ENCODE measurements at places on chromosomes 3 and 15.

DNA sequence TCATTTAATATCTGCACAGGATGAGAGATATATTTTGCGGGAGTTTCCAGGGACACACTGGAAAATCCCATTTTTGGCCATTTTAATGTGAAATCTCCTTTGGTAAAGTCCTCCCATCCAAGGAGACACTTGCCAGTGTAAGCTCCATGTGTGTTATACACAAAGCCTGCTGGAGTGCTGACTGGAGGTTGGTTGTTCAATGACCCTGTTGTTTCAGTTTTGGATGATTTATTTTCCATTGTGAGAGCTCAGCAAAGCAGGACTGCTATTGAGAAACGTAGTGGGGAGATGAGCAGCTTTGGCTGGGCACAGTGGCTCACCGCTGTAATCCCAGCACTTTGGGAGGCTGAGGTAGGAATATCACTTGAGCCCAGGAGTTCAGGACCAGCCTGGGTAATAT lies 127.7 kb downstream of the NUP210 start:
- DNase-seq: no peak

DNA sequence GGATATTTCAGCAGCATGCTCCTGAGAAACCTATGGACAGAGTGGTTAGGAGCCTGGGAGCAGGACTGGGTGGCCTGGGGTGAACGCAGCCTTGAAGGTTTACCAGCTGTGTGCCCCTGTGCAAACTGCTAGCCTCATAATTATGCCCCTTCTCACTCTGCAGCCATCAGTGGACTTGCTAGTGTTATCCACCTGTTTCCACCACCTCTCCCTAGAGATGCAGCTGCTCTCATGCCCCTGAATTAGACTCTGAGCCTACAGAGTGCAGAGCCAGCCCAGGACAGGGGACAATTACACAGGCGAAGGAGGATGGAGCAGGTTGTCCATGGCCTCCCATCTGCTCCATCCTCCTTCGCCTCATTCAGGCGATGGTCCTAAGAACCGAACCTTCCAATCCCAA lies 175.9 kb downstream of the ATP10A start:
- DNase-seq: no peak

DNA sequence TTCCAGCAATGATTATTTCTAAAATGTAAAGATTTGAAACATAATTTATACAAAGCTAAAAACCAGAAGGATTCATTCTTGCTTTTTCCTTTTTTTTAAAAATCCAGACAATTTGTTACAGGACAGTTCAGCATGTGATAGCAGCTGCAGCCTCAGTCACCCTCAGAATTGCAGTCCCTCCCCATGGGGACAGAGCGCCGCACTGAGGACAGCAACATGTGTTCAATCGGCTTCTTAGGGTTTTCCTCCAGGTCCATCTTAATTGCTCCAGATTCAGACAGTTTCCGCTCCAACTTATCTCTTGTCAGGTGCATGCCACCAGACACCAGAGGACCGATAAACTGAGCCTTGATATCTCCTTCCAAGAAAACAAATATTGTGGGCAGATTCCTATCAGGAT lies 134.9 kb upstream of the TBC1D5 start:
- no peak for DNase-seq

DNA sequence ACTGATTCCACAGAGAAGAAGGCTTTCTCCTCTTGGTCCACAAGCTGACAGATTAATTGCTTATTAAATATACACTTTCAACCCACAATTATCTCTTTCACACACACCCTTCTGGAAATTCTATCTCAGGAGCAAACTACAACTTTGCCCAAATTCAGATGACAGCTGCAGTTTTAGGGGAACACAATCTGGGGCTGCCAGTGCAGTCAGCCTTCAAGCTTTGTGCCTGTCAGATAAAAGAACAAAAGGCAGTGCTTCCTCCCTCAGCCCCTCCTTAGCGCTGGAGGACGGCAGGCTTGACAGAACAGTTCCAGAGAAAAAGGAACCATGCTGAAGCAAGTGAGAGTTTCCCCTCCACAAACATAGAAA lies 99.6 kb downstream of the TMCC1 start:
- DNase-seq: no peak

DNA sequence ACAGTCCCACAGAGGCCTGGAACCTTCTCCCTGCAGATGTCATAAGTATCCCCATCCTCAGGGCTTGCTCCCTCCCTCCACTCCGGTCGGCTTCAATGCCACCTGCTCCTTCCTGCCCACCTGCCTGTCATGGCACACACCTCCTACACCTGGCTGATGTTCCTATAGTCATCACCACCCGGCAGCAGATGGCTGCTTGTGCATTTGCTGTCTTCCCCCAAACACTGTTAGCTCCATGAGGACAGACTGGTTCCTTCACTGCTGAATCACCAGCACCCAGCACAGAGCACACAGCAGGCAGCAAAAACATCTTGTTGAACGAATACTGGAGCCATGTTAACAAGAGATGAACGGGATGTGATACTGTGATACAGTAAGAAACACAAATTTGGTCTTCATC lies 14.8 kb downstream of the TARS3 start:
- DNase-seq: no peak

DNA sequence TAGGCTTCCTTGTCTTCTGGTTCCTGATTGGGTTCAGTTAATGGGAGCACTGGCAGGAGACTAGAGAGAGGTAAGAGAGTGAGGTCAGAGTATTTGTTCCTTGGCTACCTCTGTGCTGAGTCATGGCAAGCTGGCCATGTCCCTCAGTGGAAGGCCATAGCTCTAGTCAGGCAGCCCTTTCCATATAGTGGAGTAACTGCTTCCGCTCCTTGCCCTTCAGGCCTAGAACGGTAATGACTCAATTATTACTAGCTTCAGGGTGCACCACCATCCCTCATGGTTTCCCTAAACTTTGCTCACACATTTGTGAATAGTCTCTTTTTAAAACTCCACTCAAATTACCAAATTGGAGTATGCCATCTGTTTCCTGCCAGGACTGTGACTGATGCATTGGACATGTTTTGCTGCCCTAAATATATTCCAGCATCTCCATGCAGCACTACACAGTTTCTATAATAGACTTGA lies 10.5 kb upstream of the ANO10 start:
- DNase-seq: peak; percentile 64

- DNase-seq: no peak
Measured at GRCh38 chr3:158976966-158977365, 175.1 kb downstream of the MFSD1 start.

DNA sequence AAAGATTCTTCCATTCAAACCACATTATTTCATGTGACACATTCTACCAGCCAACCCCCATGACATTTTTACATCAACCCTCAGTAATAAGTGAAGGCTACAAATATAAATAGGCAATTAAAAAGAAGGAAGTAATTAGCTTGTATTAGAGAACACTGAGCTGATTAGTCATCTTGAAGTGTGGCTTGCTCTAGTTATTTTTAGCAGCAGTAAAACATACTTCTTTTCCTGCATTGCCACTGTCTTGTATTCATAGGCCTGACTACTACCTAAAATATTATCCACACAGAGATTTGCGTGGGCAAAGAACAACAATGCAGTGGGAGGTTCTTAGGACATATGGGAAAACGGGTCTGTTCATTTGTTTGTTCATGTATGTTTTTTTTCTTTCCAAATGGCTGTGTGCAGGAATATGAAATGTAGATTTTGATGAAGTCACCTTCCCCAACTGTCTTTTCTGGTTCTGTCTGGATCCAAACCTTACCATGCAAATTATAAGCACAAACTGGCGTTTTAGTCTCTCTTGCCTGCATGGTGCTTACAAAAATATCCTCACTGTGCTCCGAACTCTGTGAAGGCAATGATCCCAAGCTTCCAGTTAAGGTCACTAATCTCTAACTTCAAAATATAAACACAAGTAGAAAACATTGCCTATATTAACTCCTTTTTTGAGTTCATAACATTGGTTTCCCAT lies 31.5 kb upstream of the TM4SF4 start:
- DNase-seq: peak; percentile 52

DNA sequence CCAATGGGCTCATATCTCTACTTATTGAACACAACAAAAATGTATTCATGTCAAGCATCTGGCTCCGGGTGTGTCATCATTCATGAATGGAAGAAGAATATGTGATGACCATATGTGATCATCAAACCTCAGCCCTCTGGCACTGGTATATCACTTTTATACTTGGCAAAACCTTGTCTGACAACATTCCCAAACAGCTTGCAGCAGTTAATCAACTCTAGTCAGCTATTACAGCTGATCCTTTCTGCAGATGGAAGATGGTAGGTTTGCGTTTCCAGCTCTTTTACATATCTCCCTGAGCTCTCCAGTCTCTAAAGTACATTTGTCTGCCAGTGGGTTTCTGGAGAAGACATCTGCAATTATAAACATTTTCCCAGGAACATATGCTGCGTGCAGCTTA lies 6.6 kb downstream of the PLSCR5 start:
- DNase-seq: peak; percentile 26

DNA sequence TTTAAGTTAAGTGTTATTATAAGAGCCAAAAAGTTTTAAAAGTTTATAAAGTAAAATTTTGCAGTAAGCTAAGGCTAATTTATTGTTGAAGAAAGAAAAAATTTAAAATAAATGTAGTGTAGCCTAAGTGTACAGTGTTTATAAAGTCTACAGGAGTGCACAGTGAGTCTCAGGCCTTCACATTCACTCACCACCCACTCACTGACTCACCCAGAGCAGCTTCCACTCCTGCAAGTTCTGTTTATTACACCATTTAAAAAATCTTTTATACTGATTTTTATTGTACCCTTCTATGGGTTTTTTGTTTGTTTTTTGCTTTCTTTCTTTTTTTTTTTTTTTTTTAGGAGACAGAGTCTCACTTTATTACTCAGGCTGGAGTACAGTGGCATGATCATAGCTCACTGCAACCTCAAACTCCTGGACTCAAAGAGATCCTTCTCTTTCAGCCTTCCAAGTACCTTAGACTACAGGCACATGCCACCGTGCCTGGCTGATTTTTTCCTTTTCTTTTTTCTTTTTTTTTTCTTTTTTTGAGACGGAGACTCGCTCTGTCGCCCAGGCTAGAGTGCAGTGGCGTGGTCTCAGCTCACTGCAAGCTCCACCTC lies 25.9 kb downstream of the CSTA start:
- DNase-seq: no peak

GRCh38 chr3:136262559-136262958 lies 12.4 kb downstream of the PCCB start:
- no peak for DNase-seq

DNA sequence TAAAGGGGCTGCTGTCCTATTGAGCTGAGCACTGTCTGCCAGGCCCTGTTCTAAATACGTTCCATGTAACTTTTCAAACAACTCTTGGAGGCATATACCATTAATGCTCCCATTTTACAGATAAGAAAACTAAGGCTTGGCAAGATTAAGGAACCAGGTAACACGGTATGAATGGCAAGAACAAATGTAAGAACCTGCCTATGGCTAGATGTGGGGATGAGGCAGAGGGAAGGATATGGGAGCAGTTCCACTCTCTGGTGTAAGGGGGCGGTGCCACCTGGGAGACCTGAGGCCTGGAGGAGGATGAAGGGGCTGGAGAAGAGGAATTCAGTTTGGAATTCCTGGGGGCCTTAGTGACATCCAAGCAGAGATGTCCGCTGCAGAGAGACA lies 3.8 kb upstream of the LMAN1L start:
- no peak for DNase-seq

- no peak for DNase-seq
Measured at GRCh38 chr15:71654720-71655174, 155.6 kb upstream of the NR2E3 start.

DNA sequence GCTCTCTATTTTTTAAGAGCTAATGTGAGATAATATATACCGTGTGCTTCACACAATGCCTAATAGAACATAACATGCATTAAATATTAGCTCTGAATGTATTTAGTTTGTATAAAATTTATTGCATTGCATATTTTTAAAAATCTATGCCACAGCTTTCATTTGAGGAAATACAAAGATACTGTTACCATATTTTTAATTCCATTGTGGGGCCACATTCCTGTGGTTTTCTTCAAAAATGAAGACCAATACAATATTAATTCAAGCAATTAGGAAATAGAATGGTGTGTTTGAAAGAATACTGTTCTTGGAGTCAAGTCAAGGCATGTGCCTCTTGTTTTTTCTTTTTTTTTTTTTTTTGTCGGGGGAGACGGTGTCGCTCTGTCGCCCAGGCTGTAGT lies 95.4 kb upstream of the CADPS start:
- DNase-seq: no peak

GRCh38 chr3:112459750-112460149 lies 39.5 kb downstream of the BTLA start:
- DNase-seq: no peak

- DNase-seq: no peak
Measured at GRCh38 chr3:107064405-107065060, 312.7 kb upstream of the CCDC54 start.

- no peak for DNase-seq
Measured at GRCh38 chr15:75577401-75578172, 1.5 kb downstream of the PTPN9 start.

GRCh38 chr15:29698030-29698701 lies 124.1 kb downstream of the TJP1 start:
- peak; percentile 74 for DNase-seq

DNA sequence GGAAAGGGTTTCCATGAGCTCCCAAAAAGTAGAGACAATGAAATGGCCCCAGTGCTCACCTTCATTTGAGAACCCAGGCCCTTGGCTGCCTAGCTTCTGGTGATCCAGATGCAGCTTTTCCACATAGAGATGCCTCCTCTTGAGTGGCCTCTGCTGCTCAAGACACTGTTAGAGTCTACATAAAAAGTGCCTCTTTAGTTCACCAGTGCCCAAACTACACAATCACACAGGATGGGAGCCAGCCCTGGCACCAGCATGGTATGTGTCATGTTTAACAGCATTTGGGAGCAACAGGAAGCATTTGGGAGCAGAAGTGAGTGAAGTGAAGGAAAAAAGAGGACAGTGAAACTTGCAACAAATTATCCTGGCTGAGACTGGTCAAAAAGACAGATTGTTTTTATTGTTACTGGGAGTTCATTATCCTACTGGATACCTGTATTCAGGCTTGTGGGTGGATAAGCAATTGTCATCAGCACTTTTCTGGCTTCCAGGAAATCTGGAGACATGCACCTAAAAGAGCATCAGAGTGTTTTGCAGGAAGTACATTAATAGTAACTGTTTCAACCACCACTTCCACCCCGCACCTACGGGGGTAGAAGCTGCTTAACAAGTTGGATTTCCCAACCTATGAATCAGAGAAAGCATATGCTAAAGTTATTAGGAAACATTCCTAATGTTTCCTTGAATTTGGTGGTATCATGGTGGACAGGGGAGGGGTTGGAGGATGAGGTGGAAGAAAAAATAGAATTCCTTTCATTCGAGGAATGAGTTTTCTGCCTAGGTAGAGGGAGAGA lies 416.2 kb downstream of the IGSF11 start:
- peak; percentile 31 for DNase-seq

DNA sequence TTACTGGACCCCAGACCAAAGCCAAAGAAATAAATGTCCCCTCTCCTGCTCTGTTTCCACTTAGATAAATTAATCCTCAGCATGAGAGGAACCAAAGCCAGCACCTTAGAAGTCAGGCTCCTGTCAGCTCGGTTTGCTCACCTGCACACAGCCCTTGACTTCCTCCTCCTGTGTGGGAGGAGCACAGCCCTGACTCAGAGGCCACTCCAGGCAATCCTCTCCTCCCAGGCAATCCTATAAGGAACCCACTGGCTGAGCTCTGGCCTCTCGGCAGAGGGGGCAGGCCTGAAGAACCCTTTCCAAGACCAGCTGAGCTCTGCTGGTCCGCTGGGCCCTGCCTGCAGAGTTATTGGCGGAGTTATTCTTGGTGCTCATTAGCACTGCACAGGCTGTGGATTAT lies 30.8 kb downstream of the LIPC start:
- peak; percentile 55 for DNase-seq
